ENCODE measurements at places on chromosomes 12 and 14.

DNA sequence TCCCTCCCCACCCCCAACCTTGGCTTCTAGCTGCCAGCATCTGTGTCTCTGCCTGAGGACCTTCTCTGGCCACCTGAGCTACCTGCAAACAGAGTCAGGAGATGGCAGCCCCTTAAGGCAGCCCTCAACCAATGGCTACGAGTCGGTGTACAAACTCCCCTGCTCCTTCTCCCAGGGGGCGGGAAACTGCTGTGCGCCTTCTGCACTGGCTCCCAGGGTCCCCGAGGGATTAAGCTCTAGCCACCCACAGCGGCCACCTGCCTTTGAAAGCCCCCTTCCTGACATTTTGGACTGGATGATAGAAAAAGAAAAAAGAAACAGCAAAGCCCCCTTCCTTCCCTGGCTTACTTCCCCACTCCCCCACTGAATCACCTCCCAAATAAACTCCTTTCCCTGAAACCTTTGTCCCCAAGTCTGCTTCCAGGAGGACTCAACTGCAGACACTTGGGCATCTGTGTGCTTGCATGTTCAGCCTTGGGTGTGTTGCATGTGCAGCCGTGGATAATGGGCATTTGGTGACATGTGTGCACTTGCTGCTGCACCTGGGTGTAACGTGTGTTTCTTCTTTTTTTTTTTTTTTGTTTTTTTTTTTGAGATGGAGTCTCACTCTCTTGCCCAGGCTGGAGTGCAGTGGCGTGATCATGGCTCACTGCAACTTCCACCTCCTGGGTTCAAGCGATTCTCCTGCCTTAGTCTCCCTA is 6.0 kb downstream of the SDS start:
- DNase-seq = no peak

DNA sequence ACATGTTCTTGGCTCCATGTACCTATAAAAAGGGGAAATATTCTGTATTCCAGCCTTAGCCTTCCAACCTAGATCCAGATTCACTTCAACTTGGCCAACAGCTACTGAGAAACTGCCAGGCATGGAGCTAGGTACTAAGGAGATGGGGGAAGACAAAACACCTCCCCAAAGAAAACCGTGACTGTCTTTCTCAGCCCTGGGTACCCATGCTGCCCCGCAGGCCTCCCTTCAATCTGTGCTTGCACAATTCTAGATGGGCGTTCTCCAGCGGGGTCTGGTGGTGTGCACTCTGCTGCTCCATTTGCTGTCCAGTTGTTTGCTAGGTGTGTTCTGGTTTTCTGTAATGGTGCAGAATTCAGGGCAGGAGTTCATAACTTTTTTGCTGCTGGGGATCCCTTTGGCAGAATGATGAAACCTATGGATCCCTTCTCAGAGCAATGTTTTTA is 817 bp upstream of the KRT4 start:
- no peak for DNase-seq

DNA sequence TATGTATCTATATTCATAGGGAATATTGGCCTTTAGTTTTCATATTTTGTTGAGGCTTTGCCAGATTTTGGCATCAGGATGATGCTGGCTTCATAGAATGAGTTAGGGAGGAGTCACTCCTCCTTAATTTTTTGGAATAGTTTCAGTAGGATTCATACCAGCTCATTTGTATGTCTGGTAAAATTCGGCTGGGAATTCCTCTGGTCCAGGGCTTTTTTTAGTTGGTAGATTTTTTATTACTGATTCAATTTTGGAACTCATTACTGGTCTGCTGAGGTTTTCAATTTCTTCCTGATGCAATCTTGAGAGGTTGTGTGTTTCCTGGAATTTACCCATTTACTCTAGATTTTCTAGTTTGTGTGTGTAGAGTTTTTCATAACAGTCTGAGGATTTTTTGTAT is 175.2 kb downstream of the EPS8 start:
- no peak for DNase-seq

DNA sequence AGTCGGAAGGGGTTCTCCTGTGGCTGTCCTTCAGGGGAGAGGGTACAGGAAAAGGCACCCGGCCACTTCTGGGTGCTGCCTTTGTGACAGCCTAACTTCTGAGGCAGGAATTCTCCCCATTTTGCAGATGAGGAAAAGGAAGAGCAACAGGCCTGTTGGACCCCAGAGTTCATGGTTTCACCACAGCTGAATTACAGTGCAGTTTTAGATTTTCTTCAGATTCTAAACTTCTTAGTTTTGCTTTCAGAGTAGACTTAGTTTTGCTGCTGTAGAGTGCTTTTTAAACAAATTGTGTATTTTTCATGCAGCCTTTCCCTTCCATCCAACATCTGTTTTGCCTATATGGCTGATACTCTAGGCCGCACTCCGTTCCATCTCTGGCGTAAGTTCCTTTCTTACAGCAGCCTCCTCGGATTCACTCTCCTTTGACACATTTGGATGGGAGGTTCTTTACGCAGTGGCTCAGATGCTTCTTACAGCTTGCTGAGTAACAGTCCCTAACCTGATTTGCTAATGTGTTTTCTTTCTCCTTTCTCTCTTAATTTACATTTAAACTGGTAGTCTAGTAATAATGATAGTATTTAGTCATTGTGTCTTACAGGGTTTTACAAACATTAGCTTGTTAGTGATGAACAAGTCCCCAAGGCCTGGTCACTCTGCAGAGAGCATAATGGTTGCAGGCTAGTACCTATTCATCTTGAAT is 7.8 kb downstream of the TRAF3 start:
- DNase-seq = no peak

GRCh38 chr14:53144244-53144643 is 8.9 kb downstream of the DDHD1 start:
- no peak for DNase-seq

GRCh38 chr12:3117591-3118015 is 40.4 kb downstream of the TSPAN9 start:
- no peak for DNase-seq

DNA sequence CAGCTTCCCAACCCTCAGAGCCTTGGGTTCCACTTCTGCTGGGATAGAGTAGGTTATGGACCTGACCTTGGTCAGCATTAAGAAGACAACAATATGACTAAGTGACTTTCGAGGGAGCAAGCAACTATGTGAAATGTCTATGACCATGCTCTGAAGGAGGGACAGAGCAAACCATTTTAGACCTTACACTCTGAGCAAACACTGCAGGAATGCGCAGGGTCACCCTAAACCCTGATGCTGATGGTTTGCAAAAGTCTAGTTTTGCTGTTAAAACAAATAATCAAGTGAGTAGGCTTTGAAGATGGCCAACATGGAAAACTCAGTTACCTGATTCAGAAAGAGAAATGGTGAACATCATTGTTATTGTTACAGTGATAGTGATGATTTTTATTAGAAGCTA is 8.7 kb downstream of the ZCCHC8 start:
- DNase-seq = no peak

DNA sequence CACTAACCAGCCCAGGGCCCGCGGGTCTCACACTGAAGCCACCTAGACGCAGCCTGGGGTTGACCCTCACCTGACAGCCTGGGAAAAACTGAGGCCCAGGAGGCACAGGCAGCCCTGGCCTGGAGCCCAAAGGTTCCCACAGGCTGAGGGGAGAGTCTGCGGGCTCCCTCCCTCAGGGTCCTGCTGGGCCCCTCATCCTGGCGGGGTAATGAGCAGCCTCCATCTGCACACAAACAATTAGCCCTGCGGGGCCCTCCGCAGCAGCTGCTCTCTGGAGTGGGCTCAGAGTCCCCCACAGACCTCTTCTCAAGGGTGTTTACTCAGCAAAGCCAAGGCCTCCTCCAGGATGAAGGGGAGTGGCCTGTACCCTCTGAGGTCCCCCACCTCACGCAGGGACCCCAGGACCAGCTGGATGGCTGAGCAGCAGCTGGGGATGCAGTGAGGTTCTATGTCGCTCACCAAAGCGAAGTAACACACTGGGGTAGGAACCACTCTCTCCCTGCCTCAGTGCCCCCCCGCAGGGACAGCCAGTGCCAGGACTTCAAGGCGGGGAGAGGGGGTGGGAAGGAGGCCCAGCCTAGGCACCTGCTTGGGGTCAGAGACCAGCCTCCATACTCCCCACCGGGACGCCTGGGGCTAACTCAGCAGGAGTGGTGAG is 7.3 kb downstream of the AKT1 start:
- no peak for DNase-seq

- no peak for DNase-seq
These were observed 93.0 kb downstream of the PLEKHA5 start for GRCh38 chr12:19222558-19222957.

- DNase-seq = no peak
These were observed 308.4 kb upstream of the LRFN5 start for GRCh38 chr14:41298328-41298690.

DNA sequence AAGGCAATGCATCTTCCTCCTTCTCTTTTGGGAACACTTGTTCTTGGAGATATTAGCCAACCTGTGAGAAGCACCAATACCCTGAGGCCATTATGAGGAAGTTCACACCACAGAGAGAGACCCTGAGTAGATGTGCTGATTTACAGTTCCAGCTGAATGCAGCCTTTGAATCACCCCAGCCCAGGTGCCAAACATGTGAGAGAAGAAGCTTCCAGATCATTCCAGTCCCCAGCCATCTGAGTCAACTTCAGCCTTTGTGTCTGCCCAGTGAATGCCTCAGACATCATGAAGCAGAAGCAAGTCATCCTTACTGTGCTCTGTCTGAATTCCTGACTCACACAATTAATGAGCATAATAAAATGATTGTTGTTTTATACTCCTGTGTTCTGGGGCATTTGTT is 25.1 kb downstream of the C12orf42 start:
- DNase-seq = no peak

DNA sequence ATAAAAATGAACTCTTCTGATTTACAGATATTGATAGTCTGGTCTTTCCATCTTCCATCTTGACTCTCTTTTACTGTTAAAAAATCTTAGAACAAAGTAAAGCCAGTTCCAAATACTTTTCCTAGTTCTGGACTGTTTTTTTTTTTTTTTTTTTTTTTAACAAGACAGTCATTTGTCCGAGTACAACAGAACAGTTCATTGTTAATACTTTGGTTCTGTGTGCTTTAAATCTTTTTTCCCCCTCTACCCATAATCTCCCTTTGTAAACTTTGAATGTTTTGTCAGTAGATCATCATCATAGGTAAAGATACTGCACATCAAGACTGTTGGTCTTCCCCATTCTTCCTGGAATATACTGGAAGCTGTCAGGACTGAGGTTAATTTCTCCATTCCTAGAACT is 38.0 kb downstream of the ADIPOR2 start:
- DNase-seq = no peak

- no peak for DNase-seq
These were observed 181.8 kb upstream of the MYL2 start for GRCh38 chr12:111102102-111102739.

- DNase-seq = no peak
These were observed 20.9 kb upstream of the IFNG-AS1 start for GRCh38 chr12:67968321-67968720.

DNA sequence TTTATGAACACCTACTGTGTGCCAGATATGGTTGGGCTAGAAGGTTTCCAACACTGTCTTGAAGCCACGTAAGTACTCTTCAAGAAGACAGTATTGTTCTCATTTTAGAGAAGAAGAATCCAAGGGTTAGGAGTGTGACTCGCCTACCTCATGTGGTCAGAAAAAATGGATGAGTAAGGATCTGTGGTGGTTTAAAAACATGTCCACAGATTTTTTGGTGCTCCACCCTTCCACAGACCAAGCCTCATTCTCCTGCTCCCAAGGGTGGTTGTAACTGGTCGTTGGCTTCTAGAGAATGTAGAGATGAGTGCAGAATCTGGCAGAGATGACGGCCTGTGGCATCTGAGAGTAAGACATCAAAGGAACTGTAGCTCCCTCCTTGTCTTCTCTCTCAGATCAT is 30.3 kb upstream of the TTC7B start:
- DNase-seq = no peak

- no peak for DNase-seq
These were observed 56.2 kb downstream of the MIPOL1 start for GRCh38 chr14:37253905-37254304.

GRCh38 chr14:60585676-60586075 is 63.6 kb downstream of the SIX1 start:
- DNase-seq = no peak

GRCh38 chr14:72808564-72808963 is 85.3 kb downstream of the DPF3 start:
- no peak for DNase-seq

DNA sequence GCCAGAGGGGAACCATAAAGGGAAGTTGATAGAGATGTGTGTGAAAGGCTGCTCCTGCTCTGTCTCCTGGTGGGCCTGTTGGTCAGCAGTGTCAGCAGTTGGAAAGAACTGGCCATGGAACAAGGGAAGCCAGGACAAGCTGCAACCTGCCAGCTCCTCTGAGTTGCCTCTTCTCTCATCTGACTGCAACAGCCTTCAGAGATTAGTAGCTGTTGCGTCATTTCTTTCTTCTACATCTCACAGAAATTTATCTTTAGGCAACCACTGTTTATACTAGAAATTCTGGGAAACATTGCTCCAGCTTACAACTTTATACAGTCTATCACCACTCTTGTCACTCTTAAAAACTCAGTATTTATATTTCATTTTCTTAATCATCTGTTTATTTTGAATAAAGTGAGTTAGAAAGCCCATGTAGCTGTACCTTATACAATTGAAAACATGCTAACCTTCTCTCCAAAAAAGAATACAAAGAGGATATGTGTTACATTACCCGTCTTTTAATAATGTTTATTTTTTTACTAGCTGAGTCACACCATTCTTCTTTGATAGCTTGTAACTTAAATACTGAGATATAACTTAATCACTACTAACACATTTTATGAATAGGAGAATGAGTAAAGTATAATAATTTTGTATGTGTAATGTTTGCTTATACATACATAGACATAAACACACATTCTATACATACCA is 224.2 kb downstream of the LRFN5 start:
- DNase-seq = no peak

- DNase-seq = no peak
These were observed 520.5 kb upstream of the TMPO start for GRCh38 chr12:97994746-97995484.

GRCh38 chr14:32726516-32726915 is 212.2 kb upstream of the NPAS3 start:
- no peak for DNase-seq

GRCh38 chr12:64544371-64545080 is 65.8 kb upstream of the RASSF3 start:
- no peak for DNase-seq

DNA sequence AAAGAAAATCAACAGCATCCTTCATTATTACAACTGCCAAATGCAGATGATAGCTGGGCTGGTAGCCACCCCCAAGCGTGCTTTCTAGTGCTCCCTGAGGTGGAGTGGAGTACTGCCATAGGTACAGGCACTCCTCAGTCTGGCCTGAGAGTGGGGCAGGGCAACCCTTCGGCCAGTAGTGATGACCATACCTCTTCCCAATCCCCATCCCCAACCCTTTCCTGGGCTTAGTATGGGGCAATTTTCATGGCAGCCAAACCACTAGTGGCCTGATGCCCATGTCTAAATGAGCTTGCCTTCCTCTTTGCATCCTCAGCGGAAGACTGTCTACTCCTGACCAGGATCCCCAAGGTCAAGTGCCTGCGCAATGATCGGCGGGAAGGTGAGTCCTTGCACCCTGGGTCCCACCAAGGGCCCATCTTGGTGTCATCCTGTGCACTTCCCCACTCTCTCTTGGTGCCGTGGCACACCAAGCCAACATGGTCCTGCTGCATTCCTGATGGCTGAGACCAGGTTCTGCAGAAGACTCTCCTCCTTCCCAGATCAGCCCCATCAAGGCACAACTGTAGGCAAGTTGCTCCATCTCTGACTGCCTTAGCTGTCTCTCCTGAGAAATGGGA is 65.8 kb downstream of the GALNT16 start:
- DNase-seq = no peak

GRCh38 chr12:14564336-14564959 is 3.2 kb downstream of the PLBD1 start:
- no peak for DNase-seq

- no peak for DNase-seq
These were observed 1.3 kb upstream of the ARHGAP5 start for GRCh38 chr14:32075672-32076277.

- DNase-seq = no peak
These were observed 379.2 kb downstream of the GRIN2B start for GRCh38 chr12:13602172-13602571.

All from stimulated activated naive CD8-positive, alpha-beta T cell treated with anti-CD3 and anti-CD28 coated beads, Interleukin-15, Interleukin-2, amounts not matched to agents 100 U/mL and 50 U/mL, for 24 hours (primary cell).